ENCODE measurements at places on chromosomes 4 and X.

DNA sequence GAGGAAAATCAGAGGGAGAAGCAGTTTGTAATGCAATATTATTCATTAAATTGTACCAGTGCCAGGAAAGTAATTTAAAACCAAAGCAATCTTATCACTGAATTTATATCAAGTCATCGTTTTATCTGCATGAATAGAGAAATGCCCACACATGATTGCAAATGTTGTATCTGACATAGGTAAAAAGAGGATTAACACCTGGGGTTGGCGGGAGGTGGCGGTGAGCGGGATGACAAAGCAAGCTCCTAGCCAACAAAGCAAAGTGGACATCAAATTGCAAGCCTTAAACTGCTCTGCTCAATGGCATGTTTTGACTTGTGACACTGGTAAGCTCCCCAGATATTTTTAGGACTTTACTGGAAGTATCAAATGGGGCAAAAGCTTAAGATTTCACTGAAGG, 16.4 kb downstream of the HPGD start:
- DNase-seq = no peak

GRCh38 chr4:157929486-157929885, 243.3 kb downstream of the GASK1B start:
- DNase-seq = no peak

DNA sequence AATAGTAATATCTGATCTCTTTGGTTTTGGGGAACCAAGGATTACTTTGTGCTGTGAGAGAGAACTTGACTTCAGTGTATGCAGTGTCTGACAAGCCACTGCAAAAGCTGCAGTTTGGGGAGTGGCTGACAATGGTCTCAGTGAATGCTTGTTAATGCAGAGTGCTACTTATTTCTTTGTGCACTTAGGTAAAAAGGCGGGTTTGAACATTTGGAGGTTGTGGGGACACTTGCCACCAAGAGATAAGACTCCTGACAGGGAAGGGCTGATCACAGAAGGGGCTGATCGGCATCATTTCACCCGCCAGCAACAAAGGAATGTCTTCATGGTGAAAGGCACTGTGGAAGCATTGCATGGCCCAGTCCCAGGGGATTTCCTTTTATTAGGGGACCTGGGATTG, 28.6 kb upstream of the USP46 start:
- DNase-seq = no peak

DNA sequence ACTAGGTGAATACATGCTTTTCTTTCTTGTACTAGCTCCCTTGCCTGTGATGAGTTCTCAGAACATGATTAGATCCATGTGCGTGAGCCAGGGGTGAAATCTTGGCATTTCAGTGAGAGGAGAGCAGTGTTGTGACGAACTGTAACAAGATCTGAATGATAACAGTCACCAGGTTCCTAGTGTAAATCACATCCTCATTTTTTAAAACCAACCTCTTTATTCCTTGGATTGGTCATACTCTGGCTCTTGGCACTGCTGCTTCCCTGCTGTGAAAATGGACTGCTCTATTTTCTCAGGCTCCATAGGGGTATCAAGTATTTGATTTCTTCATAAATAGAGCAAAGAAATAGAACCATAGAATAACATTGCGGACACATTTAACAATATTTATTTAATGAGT, 206.3 kb downstream of the SLC4A4 start:
- DNase-seq = no peak

DNA sequence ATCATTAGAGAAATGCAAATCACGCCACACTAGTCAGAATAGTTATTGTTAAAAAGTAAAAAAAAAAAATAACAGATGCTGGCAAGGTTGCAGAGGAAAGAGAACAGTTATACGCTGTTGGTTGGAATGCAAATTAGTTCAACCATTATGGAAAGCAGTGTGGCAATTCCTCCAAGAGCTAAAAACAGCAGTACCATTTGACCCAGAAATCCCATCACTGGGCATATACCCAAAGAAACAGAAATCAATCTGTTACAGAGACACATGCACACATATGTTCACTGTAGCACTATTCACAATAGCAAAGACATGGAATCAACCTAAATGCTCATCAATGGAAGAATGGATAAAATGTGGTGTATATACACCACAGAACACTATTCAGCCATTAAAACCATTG, 388.7 kb upstream of the FMR1 start:
- DNase-seq = no peak

GRCh38 chr4:185395238-185395955, at the start of gene LRP2BP:
Gene LRP2BP, minus strand, starts transcription at chr4:185395924. Its CDS starts 17,738 bp downstream, at chr4:185378186.
- no peak for DNase-seq
